ENCODE measurements at places on chromosomes 12 and 14.
A peak's percentile ranks its signal among the peaks of the same experiment; 100 is the strongest.

GRCh38 chr12:23349564-23349963 lies 599.9 kb downstream of the SOX5 start:
- DNase-seq = no peak

DNA sequence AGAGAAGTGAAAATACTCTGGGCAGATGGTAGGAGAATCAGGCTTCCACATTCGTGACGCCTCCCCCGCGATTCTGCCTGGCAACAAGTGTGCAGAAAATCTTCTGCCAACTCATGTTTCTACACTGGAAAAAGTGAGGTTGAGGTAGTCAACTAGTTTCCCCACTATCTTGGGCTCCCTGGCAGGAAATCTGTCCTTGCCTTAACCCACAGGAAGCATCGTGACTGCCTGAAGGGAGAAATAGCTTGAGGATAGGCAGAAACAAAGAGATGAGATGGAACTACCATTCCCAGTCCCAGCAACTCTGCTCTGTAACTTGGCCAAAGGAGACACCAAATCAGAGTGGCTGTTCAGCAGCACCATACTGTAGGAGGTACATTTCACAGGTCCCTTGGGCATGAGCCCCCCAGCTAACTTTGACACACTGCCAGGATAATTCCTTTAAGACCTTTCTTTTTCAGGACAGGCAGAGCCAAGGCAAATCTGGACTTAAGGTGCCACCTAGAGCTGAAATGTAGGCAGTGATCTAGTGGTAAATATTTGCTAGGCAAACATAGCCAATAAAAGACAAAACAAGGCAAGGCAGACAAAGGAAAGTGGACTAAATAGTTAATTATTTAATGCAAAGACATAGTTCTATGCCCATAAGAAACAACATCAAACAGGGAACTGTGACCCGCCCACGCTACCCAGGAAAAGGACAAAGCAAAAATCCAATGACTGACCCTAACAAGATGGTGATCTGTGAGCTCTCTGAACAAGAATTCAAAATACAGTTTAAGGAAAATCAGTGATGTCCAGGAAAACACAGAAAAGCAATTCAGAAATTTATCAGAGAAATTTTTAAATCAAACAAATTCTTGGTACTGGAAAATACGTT lies 205.1 kb downstream of the PTPRO start:
- no peak for DNase-seq

- no peak for DNase-seq
Measured at GRCh38 chr12:111841236-111841749, 735 bp upstream of the MAPKAPK5 start.

GRCh38 chr12:60714141-60714900 lies 1118.5 kb downstream of the SLC16A7 start:
- no peak for DNase-seq

DNA sequence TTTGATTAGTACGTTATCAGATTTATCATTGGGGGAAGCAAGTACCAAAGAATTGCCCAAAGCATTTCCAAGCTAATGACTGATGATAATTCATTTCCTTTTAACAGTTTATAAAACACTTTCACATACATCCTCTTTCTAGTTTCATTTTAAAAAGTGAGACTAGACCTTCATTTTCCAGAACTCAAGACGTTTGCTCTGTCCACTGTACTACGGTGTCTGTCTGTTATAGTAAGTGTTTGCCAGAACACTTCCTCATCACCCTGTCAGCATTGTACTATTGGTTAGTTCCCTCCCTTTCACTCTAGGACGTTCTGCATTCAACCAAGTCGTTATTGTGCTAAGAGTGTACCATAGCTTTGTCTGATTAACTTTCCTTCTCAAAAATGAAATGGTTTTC lies 81.7 kb upstream of the TMEM263 start:
- DNase-seq = no peak

GRCh38 chr14:93011141-93011529 lies 88.2 kb downstream of the CHGA start:
- no peak for DNase-seq

- no peak for DNase-seq
Measured at GRCh38 chr14:22845821-22846625, 9.6 kb downstream of the MMP14 start.

DNA sequence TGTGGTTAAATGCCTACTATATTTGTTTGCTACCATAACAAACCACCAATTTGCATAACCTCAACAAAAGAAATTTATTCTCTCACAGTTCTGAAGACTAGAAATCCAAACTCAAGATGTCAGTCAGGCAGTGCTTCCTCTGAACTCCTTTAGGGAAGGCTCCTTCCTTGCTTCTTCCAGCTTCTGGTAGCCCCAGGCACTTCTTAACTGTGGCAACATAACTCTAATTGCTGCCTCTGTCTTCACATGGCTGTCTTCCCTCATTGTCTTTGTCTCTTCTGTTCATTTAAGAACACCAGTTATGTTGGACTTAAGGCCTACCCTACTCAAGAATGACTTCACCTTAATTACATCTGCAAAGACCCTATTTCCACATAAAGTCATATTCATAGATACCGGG lies 206.9 kb downstream of the SYT1 start:
- DNase-seq = no peak

- no peak for DNase-seq
Measured at GRCh38 chr12:130696379-130697100, 19.6 kb downstream of the RIMBP2 start.

DNA sequence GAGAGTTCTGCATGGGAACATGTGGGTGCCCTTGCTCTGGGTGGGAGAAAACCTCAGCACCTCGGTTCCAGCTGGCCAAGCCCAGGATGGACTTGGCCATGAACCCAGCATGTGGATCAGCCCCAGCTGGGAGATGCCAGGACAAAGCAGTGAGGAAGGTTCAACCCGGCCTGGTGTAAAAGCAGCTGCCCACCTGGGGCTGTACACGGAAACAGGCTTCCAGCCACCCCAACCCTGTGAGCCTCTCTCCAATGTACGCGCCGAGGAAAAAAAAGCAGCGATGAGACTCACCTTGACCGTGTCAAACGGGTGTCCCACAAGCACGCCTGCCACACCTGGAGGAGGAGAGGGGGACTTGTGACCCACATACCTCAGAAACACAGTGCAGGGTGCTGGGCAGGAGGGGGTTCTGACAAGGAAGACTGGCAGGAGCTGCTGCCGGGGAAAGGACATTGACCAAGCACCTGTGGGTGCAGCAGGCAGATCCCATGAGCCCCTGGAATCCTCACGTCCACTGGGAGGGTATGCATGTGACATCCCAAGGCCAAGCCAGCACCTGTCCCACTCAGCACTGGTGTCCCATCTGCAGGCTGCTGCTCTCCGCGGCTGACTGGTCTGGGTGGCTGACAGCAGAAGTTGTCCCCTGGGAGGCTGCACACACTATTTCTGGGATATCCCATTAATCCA lies 7.5 kb downstream of the SLC25A29 start:
- DNase-seq = no peak

DNA sequence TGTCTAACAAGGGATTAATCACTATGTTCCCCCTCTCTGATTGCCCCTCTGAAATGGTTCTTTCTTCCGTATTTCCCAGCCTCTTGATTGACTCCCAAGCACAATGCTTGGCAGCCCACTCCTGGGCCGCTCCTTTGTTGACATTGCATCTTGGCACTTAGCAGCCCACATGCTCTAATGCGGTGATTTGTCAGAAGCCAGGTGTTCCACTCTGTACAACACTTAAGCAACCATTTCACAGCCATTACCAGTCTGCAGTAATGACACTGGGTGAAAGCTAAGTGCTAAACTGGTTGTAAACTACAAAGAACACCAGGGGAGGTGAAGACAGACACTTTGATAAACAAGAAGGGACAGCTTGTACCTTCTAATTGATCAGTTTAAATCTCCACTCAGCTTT lies 353.5 kb downstream of the TMEM132D start:
- DNase-seq = no peak

GRCh38 chr12:39123580-39124253 lies 218.3 kb upstream of the CPNE8 start:
- DNase-seq = no peak

DNA sequence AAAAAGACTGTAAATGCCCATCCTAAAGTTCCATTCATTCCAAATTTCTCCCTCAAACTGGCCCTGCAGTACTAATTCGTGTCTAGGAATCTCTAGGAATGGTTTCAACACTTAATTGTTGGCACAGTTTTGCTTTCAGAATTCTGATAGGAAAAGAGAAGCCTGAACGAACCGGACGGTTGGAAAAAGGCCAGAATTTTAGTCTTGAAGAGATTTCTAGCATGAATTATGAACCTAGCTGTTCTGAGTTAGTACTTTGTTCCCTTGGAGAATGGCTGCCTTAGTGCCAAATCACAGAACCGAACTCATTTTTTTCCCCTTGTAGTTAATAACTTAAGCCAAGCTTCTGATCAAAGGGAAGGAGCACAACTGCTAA lies 262.6 kb downstream of the ADAMTS20 start:
- peak; percentile 66 for DNase-seq

- DNase-seq = no peak
Measured at GRCh38 chr12:106287364-106287763, 15.2 kb upstream of the TCP11L2 start.

- DNase-seq = no peak
Measured at GRCh38 chr14:68208626-68209317, 389.2 kb downstream of the RAD51B start.

GRCh38 chr12:108004319-108004718 lies 124.8 kb upstream of the WSCD2 start:
- DNase-seq = no peak

DNA sequence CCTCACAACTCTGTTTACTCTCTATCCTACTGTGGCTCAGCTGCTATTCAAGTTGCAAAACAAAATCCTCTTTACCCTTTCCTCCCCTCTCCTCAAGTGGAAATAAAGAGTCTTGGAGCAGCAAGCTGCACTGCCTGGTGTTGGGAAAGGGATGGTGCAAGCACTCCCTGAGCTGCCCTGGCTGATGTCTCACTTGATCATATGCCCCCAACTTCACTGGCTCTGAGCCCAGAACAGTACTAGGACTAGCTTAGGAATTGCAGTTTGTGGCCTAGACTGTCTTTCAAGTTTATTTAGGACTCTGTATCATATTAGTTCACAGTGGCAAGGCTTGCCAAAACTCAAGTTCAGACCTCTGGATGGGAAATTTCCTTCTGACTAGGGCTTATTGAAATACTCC lies 1683.8 kb upstream of the SEL1L start:
- DNase-seq = peak; percentile 91

DNA sequence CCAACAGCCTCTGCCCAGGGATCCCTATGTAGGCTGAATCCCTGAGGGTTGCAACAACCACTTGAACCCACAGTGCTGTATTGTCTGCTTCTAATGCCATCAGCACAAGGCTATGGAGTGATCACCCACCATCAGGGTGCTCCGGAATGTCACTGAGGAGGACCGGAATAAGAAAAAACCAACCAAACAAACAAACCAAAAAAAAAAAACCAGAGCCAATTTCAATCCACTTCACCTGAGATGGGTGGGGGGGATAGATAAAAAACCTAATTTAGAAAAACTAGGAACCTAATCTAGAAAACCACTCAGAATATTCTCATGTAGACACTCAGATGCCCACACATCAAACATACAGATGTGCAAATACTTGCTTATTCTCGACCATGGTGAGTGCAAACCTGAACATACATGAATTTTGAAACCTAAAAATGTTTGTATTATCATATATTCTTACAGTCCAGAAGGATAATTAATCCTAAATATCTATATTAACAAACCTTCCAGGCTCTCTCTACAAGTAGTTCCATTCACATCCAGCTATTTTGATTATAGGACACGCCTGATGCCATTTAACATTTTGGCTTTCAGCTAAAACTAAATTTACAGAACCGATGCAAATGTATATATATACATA lies 3.7 kb downstream of the TBX5 start:
- DNase-seq = no peak

DNA sequence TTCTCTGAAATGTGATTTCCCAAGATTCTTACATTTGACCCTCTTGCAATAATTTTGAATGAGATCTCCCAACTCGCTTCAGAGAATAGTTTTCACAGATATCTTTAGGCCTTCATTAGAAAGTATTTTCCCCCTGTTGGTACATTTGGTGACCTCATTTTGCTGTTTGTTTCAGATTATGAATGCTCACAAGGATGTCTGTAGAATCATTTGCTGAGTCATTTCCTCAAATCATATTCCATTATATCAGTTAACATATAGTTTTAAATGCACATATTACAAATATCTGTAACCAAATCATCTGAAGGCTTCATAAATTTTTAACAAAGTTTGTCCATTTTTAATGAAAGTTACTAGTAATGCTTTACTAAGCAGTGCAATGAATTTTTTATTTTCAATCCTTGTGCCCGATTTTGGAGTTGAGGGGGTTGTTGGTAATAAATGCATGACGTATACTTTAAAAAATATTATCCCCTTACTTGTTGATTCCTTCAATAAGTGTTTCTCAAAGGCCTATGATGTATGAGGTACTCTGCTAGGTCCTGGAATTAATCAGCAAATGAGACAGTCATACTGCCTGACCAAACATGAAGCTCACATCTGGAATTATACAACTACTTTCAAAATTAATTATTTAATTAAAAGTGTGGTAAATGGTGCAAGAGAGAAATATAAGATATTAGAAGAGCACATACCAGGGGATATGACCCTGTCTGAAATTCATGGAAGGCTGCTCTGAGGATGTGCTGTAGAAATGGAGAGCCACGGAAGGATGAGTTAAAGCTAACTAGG lies 126.9 kb upstream of the RAP1B start:
- peak; percentile 88 for DNase-seq

GRCh38 chr14:71487941-71488340 lies 444.3 kb upstream of the RGS6 start:
- DNase-seq = no peak

DNA sequence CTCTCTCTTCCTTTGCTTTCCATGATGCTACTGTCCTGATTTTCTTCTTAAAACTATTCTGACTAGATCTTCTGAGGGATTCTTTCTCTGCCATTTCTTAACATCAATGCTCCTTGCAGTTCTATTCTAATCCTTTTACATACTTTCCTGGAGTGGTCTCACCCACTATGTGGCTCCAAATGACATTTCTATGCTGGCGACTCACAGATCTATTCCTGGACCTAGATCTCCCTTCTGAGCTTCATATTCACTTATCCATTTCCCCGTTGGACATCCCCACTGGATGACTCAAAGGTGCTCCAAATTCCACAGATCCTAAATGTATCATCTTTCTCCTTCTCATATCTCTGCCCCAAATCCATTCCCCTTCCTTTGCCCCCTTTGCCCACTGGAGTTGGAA lies 4.1 kb downstream of the TEP1 start:
- peak; percentile 71 for DNase-seq

- no peak for DNase-seq
Measured at GRCh38 chr12:41459906-41460214, 271.7 kb downstream of the PDZRN4 start.

- no peak for DNase-seq
Measured at GRCh38 chr14:24399999-24400718, 1.4 kb downstream of the NYNRIN start.

Measured in fibroblast of skin of abdomen (primary cell).